Activated CD4-positive, CD25-positive, alpha-beta regulatory T cell treated with anti-CD3 and anti-CD28 coated beads, Interleukin-2, amount 50 U/mL, for 16 hours (primary cell): ENCODE measurements at places on chromosomes 7 and 10.

- DNase-seq = no peak
Observed at GRCh38 chr10:126052171-126052570, 155.8 kb downstream of the FANK1 start.

DNA sequence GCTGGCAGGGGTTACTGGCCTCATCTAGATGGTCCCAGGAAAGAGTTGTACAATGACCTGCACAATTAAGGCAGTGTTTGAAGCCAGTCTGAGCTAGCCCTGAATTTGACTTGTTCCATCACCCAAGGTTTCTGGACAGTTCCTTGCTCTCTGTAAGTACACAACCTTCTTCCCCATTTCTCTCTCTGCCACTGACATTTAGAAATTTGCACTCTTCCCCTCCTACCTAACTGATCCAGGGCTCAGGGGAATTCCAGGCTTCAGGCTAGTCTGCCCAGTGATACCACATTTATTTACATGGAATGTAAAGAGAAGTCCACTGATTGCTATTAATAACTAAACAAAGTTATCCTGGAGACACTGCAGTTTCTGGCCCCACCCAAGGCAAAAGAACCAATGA is 139.0 kb upstream of the GPR26 start:
- DNase-seq = no peak

DNA sequence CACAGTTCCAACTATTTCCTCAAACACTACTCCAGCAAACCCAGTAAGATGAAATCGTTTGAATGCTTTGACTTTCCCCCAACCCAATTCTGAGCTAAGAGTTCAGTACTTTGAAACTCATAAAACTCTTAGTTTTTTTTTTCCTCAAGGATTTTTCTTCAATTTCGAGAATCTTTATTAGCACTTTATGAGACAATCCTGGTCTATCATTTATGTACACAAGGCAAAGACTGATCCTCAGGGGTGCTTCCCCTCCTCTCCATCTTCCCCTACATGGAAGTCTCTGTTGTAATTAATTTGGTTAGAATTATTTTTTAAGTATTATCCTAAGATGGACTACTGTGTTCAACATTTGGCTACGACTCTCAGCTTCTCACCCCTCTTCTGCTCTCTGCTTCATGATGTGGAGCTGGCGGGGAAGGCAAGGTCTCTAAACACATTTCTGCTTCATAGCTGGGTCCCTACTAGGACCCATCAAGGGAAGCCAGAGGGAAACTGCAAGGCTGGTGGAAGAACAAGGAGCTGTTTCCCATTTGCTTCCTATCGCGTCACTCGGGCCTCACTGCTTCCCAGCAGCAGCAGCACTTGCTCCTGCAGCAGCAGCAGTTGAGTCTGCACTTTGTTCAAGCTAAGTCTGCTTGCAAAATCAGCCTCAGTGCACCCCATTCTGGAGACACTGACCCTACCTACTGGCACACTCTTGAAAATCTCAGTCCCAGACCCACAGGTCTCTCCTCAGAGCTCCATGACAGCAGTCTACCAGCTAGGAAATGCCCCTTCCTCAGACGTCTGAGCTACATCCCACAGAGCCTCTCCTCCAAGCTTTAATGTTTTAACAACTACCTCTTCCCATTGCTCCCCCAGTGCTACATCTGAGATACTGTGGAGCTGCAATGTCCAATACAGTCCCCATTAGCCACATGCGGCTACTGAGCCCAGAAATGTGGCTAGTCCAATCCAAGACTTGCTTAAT is 90.0 kb downstream of the CHCHD3 start:
- no peak for DNase-seq

DNA sequence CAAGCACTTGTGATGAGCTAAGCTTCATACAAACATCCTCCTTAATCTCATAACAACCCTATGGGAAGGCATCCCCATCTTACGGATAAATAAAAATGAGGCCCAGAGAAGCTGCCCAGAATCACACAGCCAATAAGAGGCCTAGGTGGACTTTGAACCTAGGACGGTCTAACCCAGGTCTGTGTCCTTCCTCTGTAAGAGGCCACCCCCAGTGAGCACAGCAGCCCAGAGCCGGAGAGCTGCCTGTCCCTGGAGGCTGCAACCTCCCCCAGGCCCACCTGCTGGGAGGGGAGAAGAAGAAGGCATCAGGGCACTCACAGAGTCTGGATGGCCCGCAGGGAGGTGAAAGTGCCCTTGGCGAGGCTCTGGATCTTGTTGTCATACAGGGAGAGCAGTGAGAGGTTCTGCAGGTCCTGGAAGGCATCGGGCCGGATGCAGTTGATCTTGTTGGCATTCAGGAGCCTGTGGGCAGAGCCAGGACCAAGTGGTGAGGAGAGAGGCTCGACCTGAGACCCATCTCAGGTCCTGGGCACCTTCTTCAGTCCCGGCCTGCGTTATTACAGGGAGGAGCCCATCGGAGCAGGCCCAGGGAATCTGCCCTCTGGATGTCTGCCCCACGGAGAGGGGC is 129.6 kb downstream of the SLIT1 start:
- DNase-seq = no peak

DNA sequence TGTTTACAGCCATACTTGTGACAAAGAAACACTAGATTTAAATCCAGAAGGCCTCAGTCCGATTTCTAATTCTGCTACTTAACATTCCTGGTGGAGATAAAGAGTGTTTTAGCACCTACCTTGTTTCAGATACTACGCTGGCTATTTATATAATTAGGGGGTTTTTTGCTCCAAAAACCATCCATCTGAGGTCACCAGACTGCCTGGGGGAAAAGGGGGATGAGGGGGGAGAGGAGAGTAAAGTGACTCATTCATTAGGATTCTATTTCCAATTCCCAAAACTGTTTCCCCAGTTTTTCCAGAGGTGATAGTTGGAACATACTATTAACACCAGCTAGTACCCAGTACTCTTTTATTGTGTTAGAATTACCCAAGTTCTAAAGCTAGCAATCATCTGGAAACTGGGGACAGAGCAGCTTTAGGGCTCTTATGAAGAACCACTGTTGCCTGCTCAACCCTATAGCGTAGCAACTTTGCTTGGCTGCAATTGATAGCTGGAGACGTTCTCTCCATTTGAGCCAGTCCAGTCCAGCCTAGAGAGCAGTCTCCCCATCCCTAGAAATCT is 6.6 kb downstream of the GCC1 start:
- DNase-seq = no peak

DNA sequence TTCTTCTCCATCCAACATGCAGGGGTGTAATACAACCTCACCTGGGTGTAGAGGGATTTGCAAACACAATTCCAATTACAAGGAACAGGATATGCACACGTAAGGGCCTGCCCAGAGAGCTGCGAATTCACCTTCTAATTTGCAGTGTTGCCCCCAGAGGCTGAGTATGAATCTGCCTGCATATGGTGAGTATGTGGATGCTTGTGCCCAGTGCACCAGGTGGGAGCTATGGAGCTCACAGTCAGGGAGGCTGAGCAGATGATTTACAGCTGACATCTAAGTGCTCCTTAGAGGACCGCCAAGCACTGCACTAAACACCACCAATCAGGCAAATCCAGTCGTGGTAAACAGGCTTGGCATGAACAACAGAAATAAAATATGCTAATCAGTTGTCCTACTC is 132.0 kb downstream of the RELN start:
- no peak for DNase-seq

GRCh38 chr10:101066146-101066895 is 4.5 kb downstream of the KAZALD1 start:
- no peak for DNase-seq

- no peak for DNase-seq
Observed at GRCh38 chr10:19204246-19204917, 155.8 kb downstream of the MALRD1 start.

DNA sequence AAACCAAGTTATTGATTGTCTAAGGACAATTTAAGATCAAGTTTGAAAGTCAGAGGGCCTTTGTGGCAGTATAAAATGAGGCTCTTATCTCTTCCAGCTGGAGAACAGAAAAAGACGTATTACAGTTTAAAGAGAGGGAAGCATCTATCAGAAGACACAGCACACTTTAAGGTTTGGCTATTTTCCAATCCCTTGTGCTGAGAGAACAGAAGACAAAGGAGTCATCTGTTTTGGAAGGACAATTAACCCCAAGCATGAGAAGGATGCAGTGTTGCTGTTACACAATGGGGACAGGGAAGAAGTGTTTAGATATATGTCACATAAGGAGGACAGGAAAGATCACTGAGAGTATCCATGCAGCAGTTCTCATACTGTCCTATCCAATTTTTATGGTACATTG is 1224.2 kb upstream of the SORCS1 start:
- no peak for DNase-seq

- DNase-seq = no peak
Observed at GRCh38 chr10:110300486-110300986, 4.2 kb downstream of the SMNDC1 start.

DNA sequence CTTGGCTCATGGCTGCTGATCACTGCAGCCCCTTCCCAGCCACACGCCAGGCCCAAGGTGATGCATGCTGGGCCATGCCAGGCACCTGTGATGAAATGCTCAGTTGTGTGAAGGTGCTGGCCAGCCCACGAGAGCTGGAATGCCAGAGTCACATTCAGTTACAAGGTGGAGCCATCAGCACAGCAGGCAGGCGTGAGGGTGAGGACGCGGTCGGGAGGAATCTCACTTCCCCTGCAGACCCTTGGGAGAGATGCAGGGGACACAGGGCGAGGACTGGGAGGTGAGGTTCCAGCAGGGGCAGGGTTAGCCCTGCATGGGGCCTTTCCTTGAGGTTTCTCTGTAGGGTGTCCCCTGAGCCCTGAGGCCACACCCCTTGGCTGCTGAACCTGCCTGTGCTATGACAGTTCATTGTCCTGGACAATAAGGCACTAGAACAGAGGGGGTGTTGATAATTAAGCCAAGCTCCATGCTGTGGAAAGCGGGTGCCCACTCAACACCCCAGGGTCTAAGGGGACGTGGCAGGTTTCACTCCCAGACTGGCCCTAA is 82.4 kb downstream of the ADARB2 start:
- no peak for DNase-seq

- DNase-seq = no peak
Observed at GRCh38 chr7:135717693-135718092, 10.3 kb downstream of the SLC13A4 start.

DNA sequence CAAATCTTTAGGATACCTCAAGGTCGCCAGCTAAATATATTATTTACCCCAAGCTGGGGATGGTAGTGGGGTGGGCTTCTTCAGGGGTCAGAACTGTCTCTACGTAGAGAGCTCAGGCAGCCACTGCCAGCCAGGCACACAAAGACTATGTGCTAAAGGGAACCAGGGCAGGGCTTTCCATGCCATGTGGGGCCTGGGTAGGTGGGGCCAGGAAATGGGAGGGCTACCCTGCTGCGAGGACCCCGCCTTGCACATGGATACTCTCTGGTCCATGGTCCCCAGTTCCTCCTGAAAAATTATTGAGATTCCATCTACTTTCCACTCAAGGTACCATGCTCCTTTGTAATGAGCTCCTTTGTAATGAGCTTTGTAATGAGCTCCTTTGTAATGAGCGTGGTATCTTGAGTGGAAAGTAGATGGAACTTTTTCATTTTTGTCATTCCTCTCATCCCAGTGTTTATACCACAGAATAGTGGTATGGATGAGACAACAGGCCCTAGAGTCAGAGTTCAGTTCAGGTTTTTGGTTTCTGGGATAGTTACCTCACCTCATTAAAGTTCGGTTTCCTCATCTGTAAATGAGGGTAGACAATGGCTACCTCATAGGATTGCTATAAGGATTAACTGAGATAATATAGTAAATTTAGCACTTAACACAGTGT is 5.8 kb downstream of the SYNPO2L start:
- no peak for DNase-seq

GRCh38 chr10:13775786-13776775 is 189.3 kb downstream of the PRPF18 start:
- DNase-seq = no peak

DNA sequence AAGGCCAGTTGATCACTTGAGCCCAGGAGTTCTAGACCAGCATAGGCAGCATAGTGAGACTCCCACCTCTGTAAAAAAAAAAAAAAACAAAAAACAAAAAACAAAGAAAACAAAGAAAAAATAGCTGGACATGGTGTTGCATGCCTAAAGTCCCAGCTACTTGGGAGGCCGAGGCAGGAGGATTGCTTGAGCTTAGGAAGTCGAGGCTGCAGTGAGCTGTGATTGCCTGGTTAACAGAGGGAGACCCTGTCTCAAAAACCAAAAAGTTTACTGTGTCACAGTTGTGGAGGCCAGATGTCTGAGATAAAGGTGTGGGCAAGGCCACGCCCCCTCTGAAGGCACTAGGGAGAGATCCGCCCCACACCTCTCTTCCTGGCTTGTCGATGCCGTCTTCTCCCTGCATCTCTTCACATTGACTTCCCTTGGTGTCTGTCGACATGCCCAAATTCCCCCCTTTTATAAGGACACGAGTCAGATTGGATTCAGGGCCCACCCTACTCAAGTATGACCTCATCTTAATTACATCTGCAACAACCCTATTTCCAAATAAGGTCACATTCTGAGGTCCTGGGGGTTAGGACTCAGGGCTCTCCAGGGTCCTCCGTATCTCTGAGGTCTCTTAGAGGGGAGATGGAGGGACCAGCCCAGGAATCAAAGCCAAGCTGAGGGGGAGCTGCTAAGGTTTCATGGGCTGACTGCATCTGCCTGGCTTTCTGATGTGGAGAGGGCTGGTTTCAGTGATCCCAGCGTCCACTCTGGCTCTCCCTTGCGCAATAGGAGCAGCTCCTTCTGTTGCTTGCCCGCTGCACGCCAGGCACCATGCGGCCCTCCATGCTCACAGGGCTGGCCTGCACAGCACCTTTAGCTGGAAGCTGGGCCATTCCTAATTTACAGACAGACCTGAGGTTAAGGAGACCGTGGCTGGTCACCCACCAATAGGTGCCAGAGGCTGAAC is 23.1 kb downstream of the AGAP3 start:
- no peak for DNase-seq

- DNase-seq = no peak
Observed at GRCh38 chr10:4108693-4109092, 323.7 kb upstream of the KLF6 start.

- no peak for DNase-seq
Observed at GRCh38 chr10:132237396-132237795, 50.6 kb downstream of the DPYSL4 start.

- DNase-seq = no peak
Observed at GRCh38 chr7:17206349-17206905, 92.0 kb upstream of the AHR start.

DNA sequence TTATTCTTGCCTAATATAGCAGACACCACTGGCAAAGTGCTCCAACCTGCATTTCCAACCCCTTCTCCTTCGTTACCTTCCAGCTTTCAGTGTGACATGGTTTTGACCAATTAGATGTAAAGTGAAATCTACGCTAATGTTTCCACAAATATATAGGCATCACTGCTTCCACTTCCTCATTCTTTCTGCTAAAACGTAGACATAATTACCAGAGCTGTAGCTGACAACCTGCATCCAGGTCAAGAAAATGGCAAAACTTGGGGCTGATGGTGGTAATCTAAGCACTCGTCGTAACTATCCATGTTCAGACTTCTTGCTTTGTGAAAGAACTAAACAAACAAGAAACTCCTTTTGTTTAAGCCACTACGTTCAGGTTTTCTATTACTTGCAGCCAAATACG is 41.8 kb upstream of the COL1A2 start:
- DNase-seq = no peak

DNA sequence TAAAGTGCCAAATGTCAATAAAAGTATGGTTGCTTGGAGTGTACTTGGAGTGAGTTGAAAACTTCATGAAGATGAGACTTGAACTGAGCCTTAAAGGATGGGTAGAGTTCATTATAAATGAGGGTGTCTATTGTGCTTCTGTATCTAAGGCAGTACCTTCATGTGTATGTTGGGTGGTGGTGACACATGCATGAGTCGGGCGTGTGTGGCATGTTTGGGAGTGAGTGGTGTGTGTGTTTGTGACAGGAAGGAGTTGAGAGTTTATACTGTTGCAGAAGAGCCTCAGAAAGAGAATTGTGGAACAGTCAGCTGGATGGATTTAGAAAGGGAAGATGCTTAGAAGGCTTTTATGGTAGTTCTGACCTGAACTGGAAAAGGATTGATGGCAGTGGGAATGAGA is 6.0 kb upstream of the ZRANB1 start:
- DNase-seq = no peak
